ENCODE measurements at places on chromosomes 6 and 20.

DNA sequence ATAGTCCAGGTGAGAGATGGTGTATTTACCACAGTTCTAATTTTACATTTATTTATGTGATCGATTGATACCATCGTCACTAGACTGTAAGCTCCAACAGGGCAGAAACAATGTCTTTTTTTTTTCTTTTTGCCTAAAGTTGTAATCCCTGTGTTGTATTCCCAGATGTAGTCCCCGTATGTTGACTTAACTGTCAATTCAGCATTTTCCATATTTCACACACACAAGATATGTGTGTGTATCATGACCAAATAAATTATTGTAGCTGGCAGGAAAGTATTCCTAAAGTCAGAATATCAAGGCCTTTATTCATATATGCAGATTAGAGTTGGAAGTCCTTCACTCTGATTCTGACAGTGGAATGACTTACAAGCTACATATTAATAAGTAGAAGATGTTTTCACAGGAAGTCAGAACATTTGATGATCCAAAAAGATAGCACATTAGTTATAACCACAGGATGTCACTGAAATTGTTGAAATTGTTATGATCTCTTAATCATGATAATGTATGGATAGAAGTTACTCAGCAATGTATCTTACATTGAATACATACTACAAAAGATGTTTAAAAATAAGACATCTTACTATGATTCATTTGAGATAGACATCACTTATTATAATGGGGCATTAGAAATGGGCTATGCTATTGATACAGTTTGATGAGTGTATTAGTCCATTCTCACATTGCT, 10.6 kb downstream of the RNF182 start:
- DNase-seq: no peak

DNA sequence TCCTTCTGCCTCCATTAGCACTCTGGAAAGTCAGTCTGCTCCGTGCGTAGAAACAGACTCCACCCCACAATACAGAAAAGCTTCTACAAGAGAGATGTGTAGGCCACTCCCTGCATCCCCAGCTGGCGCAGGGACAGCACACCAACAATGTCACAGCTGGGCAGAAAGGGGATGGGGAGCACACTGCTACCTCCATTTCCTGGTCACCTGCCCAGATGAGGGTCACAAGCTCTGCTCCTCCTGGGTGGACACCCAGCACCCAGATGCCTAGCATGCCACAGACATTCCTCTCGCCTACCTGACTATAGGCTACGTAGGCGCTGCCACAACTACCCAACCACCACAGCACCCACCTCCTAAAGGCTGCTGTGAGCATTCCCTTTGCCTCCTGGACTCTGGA, 12.2 kb downstream of the BEND3 start:
- DNase-seq: no peak

- DNase-seq: no peak
Measured at GRCh38 chr6:136612666-136613389, 62.6 kb upstream of the MAP7 start.

DNA sequence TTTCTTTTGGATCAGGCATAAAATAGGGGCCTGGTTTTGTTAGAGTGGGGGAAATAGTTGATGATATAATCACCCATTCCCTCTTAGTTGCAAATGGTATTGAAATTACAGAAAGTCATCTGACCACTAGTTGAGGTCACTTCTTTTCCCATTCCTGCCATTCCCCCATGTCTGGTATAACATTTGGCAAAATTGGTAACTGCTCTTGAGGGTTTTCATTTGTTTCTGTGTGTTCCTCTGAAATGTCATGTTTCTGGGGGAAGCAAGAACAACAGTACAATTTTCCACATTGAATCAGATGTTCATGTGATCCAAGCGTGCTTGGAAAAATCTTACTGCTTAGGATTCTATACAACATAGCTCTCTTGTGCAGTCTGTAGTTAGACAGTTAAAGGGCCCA, 7.3 kb downstream of the AIG1 start:
- DNase-seq: no peak

DNA sequence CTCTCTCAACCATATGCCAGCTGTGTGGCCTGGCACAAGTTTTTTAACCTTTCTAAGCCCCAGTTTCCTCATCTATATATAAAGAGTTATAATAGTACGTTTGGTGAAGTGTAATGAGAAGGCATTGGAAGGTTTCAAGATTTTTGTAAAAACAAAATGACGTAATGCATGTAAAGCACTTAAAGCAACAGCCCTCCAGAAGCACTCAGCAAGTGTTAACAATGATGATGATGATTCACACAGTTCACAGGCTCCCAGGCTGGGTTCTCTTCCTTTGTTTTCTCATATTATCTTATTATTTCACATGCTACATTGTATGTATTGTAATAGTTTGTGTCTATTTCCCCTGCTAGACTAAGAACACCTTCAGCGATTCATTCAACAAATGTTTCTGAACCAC, 6.2 kb downstream of the CEP250 start:
- no peak for DNase-seq

DNA sequence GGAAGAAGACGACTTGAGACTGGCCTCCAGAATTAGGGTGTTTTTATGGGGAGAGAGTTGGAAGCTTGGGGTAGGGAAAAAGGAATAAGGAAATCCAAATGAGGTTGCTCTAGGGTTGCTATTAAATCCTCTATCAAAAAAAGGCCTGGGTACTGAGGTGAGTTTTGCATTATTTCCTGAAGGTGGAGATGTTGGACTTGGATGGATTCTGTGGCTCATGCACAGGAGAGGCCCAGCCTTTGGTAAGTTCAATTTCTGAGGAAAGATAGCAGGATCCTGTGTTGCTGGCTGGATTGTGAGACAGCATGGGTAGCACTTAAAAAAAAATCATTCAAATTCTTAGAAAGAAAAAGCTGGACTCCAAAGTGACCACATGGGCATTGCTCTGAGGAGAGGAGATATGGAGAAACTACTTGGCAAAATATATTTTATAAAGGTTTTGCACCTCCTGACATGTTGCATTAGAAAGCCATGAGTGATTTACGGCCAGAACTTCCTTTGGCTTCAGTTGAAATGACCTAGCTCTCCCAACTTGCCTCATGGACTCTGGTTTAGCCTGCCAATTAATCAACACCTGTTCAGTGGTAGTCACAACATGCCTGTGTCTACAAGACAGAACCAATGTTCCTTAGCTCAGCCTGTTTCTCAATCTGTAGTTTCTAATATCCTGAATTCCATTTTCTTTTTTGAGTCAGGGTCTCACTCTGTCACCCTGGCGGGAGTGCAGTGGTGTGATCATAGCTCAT, 152.1 kb upstream of the RALGAPA2 start:
- peak; percentile 16 for DNase-seq
